Posterior vena cava (tissue), 2 donors: ENCODE measurements at places on chromosomes 6 and 20. TPM values are rescaled to one million over a fixed set of nuclear protein-coding genes. Genes with fewer than 3 reads are reported as not detected.

- no peak for DNase-seq
Observed at GRCh38 chr20:62129731-62130531, 7.7 kb downstream of the LSM14B start.

GRCh38 chr6:71529769-71530168 is 241.2 kb downstream of the OGFRL1 start:
- DNase-seq = no peak

PCMT1 gene
- 69.9 TPM for total RNA-seq

MOCS1 gene
- 27.3 TPM for total RNA-seq

GRCh38 chr20:5881703-5882102 is 68.6 kb downstream of the TRMT6 start:
- DNase-seq = no peak

- peak; percentile 69 for DNase-seq
Observed at GRCh38 chr20:48704761-48705160, 123.0 kb downstream of the PREX1 start.

DNA sequence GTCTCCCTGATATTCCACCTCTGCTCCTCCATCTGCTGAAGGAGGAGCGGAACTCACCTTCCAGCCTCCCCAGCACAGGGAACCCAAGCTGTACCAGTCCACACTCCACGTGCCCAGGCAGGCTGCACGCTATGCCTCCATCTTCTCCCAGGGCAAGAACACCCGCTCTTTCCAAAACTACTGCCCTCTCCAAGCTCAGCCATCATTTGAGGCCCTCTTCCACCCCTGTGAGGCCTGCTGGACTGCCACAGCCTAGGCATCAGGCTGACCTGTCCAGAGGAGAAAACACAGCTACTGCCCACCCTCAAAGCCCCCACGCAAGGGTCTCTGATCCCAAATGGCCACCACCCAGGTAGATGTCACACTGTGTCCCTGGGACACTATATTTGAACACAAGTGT is 99.9 kb downstream of the PRND start:
- no peak for DNase-seq

DNA sequence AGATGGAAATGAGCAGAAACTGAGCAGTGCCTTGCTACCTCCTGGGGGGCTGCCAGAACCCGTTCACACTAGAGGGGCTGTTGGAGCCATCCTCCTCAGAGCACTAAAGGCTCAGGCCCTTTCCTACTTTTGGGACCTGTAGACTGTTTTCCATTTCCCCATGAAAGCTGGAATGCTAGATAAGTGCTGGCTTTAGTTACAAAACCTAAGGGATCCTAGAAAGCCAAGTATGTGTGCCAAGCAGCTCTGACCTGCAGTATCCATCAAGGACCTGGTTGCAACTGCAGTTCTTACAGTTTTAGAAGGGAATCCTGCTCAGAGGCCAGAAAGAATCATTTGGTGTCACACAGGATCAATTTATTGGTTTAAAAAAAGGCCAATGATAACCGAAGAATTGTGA is 176.7 kb upstream of the COL21A1 start:
- no peak for DNase-seq

ZBTB12 gene
- total RNA-seq = 4.2 TPM

- DNase-seq = no peak
Observed at GRCh38 chr6:144265390-144265789, 19.7 kb upstream of the UTRN start.

SCUBE3 gene
- 15.2 TPM for total RNA-seq

LAMA2 gene
- total RNA-seq = 91.5 TPM

GGTLC1 gene
- total RNA-seq = not detected

- DNase-seq = peak; percentile 94
Observed at GRCh38 chr20:23622839-23623343, 14.9 kb downstream of the CST3 start.

GRCh38 chr6:47545223-47545622 is 67.6 kb downstream of the CD2AP start:
- DNase-seq = no peak

DNA sequence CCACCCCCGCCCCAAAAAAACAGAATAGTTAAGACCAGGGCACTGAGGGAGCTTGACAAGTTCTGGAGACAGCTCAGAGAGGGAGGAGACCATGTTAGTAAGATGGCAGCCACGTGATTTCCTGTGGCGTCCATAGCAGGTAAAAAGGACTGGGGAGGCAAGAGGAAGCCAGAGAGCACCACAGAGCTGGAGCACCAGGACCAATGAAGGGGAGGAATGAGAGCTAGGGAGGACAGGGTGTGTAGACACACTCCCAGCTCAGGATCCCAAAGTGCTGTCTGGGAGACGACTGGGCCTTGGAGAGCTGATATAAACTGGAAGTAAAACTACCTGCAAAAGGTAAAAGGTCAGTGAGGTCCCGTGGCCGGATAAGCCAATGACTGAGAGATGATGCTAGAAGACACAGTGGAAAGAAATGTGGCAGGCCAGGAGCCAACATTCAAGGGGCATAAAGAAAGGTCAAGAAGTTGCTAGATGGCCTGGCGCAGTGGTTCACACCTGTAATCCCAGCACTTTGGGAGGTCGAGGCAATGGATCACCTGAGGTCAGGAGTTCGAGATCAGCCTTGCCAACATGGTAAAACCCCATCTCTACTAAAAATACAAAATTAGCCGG is 39.0 kb downstream of the SLC23A2 start:
- DNase-seq = no peak

DNA sequence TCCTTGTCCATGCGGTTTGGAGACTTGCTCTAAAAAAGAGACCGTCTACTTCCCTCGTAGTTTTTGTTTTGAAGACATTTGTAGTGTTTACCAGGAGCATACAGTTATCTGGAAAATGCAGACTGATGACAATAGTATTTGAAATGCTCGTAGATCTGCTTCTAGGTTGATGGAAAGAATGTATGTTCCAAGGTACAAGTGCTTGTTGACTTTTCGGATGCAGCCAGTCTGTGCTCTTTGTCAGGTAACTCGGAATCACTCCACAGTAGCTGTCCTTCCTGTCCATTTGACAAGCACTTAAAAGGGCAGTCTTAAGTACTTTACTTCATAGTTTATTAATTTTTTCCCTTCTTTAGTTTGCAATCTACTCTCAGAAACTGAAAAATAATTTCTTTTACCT is 194.8 kb downstream of the ESR1 start:
- DNase-seq = no peak

DNA sequence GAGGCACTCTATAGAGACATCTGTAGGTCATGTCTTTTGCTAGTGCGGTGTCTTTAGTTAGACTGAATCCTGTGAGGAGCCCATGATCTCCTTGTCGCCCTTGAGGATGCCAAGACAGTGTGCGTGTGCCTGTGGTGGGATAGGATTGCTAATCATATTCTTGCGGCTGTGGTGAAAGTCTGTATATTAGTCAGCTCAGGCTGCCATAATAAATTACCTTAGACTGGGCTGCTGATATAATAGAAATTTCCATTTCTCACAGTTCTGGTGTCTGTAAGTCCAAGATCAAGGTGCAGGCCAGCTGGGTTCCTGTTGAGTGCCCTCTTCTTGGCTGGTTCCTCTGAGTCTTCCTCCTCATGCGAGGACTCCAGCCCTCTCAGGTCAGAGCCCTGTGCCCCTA is 141.2 kb downstream of the JARID2 start:
- DNase-seq = no peak

DNA sequence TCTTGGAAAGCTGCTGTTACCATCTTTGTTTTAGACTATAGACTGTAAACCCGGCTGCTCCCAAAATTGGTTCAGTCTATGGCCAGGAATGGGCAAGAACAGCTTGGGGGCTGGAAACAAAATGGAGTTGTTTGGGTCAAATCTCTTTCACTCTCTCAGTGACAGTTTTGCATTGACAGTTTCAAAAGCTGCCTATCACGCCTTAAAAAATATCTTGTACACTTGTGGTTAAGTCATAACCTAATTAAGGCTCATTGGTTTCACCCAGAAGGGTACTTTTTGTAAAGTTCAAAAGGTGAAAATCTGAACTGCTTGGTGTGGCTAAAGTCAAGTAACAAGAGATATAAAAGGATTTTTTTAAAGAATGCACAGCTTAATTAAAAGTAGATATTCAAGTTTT is 76.1 kb upstream of the PRL start:
- no peak for DNase-seq

- DNase-seq = no peak
Observed at GRCh38 chr20:34705397-34706301, 1.5 kb downstream of the TP53INP2 start.

DNA sequence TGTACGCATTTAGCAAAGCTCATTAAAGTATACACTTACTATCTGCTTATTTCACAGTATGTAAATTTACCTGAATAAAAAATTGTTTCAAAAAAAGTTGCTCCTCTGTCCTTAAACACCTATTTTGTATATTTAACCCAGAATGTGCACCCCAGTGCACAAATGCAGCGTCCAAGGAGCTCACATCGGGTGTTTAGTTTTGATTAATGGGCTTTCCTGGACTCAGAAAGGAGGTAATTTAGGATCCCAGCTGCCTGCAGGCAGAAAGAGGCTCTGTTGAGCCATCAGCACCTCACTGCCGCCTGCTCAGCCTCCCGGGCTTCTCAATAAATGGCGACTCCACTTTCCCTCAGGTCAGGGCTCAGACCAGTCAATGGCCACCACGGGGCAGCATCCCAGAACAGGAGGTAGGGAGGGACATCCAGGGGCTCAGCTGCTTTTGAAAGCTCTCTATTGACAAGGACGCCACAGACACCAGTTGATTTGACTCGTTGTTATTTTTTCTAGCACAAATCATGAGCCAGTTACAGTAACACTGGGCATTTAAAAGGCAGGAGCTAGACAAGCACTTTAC is 70.2 kb upstream of the TBC1D7 start:
- no peak for DNase-seq

VGLL2 gene
- not detected for total RNA-seq

EPPIN gene
- not detected for total RNA-seq

NKAIN2 gene
- 0.81 TPM for total RNA-seq

ZNF76 gene
- 29.6 TPM for total RNA-seq

GRCh38 chr6:139372326-139373153 is 1.9 kb downstream of the CITED2 start:
- DNase-seq = no peak

DNA sequence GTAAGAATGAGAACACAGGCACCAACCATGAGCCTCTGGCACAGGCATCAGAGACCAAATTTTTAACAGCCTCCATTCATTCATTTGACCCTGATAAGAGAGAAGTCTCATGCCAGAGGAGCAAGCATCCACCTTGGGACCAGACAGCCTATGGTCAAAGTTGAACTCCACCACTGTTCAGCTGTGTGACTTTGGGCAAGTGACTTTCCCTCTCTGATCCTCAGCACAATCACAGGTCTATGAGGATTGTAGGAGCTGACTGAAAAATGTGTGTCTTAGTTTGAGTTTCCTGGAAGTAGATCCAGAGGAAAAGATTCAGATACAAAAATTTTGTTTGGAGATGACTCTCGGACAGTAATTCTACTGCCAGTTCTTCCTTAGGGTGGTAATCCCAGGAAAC is 645.1 kb upstream of the DEFB115 start:
- no peak for DNase-seq

DNA sequence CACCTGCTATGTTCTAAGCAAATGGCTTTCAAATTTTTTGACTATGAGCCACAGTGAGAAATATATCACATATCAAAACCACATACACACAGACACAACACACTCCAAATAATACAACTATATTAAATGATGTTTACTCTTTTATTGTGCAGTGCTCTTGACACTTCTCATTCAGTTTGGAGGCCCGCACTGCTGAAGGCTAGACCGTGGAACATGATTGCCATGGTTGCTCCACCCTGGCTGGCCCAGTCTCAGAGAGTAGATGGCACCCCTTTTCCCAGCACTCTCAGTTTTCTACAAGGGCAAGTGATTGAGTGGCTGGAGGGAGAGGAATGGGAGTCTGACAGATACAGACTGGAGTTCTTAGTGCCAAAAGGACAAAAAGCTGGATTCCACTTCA is 86.9 kb downstream of the SH3BGRL2 start:
- DNase-seq = no peak

DNA sequence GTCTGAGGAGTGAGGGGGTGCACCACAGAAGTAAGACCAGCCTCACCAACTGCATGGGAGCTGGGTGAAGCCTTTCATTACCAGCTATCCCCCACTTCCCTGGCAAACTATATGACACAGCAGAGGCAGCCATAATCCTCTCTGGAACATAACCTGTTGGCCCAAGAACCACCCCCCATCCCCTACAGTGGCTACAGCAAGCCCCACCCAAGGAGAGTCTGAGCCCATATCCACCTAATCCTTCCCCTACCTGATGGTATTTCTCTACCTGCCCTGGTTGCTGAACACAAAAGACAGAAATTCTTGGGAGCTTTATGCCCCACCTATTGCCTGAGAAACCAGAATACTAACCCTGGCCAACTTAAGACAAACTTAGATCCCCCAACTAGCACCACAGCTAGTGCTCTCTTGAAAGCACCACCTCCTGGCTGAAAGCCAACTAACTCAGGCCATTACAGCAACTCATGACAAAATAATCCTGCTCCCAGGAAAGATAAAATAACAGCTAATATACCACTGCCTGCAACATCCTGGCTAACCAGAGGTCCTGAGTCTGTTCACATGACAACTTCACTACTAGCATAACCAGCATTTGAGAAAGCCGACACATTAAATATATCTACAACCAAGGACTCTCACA is 11.2 kb downstream of the RNGTT start:
- DNase-seq = no peak

GRCh38 chr6:112356994-112357393 is 9.9 kb downstream of the RFPL4B start:
- no peak for DNase-seq

- DNase-seq = peak; percentile 64
Observed at GRCh38 chr20:47309394-47309793, 47.1 kb downstream of the ZMYND8 start.

RAD21L1 gene
- not detected for total RNA-seq

SCAF8 gene
- total RNA-seq = 37.3 TPM

- no peak for DNase-seq
Observed at GRCh38 chr6:72084992-72085569, 198.7 kb downstream of the RIMS1 start.

RIPPLY2 gene
- not detected for total RNA-seq

SOX4 gene
- 7.4 TPM for total RNA-seq

- DNase-seq = no peak
Observed at GRCh38 chr6:28643017-28643740, 117.5 kb downstream of the GPX5 start.

DNA sequence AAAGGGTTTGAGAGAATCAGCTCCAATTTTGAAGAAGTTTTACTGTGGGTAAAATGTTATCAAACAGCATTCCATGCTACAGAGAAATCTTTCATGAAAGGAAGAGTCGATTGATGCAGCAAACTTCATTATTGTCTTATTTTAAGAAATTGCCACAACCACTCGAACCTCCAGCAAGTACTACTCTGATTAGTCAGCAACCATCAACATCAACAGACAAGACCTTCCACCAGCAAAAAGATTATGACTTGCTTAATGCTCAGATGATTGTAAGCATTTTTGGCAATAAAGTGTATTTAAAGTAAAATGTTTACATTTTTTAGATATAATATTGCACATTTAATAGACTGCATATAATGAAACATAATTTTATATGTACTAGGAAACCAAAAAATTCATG is 87.5 kb downstream of the AKAP7 start:
- DNase-seq = no peak

XKR7 gene
- not detected for total RNA-seq

DNA sequence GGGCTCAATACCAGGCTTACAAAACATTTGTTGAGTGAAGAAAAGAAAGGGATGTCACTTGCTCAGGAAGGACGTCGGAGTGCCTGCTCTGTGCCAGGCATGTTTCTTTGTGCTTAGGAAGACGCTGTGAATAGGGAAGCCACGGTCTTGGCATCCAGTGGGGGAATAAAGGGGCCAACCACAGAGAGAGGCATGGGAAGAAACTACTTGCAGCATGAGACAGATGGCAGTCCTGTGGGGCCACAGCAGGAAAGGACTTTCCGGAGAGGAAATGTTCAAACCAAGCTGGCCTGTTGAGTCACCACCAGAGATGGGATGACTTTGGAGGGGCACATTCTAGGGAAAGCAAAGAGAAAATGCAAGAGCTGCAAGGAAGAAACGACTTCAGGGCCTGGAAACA is 173.2 kb downstream of the CDH26 start:
- no peak for DNase-seq

TGM3 gene
- total RNA-seq = not detected
